ENCODE measurements at places on chromosomes 7 and 10.

GRCh38 chr7:158550394-158550700 is 37.3 kb downstream of the PTPRN2 start:
- DNase-seq, result no peak

GRCh38 chr10:62381385-62382102 is 7.4 kb downstream of the ZNF365 start:
- no peak for DNase-seq

DNA sequence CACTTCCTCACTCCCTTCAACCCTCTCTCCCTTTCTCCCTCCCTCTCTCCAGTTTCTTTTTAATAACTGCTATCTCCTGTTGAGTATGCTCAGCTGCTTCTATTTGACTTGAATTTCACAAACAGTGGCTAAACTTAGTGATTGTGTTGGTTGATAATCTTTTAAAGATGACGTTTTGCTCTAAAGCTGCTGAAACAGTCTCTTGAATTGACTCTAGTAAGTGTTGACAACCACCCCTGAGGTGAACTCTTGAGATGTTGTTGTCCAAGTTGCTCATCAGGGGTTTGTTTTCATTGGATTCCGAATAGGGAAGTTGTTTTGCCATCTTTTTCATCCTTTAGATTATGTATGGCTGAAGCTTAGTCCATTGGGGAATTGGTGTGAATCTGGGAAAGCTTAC is 176.2 kb downstream of the TWIST1 start:
- DNase-seq, result no peak

GRCh38 chr10:125606414-125607010 is 76.5 kb downstream of the TEX36 start:
- DNase-seq, result no peak

DNA sequence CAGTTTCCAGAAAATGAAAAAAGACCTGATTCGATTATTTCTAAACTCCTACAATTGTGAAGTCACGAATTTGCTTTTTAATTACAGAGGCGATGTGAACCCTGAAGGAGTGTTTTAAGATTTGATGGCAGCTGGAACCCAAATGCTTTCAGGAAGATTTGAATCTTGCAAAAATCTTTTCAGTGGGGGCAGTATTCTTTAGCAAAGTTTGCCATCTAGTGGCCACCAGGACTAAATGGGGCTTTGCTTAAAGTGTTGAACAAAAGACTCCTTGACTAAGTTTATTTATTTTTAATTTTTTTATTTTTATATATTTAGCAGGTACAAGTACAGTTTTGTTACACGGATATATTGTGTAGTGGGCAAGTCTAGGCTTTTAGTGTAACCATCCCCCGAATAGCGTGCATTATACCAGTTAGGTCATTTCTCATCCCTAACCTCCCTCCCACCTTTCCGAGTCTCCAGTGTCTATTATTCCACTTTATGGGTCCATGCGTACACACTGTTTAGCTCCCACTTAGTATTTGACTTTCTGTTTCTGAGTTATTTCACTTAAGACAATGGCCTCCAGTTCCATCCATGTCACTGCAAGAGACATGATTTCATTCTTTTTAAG is 98.8 kb downstream of the CACNB2 start:
- DNase-seq, result peak; percentile 53
